ENCODE measurements at places on chromosomes 1 and 21.
A peak's percentile ranks its signal among the peaks of the same experiment; 100 is the strongest.

- DNase-seq: no peak
These were observed 26.6 kb upstream of the TMEM61 start for GRCh38 chr1:54953846-54954245.

DNA sequence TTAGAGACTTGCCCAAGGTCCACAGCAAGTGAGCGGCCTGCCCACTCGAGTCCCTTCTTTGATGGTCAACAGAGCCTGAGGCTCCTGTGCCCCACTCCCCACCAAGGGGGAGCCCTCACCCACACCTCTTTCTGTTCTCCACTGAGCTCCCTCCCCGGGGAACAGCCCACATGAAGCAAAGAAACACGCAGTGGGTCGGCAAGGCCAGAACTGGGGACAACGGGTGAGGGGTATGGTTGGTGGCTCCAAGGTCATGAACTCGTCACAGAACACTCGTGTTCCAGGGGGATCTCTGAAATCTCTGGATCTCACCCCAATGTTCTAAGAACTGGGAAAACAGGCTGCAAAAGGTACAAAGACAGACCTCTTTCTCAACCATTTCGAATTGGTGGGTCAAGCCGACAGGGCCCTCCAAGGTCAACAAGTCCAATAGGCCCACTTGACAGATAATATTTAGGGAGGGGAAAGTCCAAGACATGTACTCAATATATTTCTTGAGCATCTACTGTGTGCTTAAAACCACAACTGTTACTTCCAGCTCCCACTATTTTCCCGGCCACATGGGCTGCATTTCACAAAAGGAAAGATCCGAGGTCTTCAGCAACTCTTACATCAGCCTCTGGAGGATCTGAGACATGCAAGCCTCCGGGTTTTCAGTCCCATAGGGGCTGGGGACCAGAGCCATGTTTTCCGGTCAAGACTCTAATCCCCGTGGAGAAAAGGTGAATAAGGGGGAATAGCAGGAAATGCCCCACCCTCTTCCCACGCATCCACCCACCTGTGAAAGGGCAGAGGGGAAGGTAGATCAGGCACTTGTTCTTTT is 1.1 kb upstream of the RAP1GAP start:
- no peak for DNase-seq

- DNase-seq: peak; percentile 19
These were observed 10.9 kb downstream of the WNT4 start for GRCh38 chr1:22131875-22132486.

DNA sequence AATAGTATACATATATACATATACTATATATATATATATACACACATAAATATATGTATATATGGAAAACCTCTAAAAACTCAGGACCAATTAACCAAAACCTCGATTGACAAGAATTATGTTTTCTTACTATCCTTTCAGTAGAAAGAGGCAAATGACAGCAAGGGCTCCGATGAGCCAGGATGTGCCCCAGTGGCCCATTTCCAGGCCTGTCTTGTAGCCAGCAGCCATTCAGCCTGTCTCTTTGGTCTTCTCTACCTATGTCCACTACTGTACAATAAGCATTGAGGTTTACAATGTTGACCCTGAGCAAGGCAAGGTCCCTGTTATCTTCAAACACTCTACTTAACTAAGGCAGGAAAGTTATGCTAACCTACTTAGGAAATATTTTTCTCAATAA is 9.8 kb downstream of the KCNA2 start:
- DNase-seq: no peak

- no peak for DNase-seq
These were observed 1.8 kb upstream of the DMBX1 start for GRCh38 chr1:46487818-46488218.

DNA sequence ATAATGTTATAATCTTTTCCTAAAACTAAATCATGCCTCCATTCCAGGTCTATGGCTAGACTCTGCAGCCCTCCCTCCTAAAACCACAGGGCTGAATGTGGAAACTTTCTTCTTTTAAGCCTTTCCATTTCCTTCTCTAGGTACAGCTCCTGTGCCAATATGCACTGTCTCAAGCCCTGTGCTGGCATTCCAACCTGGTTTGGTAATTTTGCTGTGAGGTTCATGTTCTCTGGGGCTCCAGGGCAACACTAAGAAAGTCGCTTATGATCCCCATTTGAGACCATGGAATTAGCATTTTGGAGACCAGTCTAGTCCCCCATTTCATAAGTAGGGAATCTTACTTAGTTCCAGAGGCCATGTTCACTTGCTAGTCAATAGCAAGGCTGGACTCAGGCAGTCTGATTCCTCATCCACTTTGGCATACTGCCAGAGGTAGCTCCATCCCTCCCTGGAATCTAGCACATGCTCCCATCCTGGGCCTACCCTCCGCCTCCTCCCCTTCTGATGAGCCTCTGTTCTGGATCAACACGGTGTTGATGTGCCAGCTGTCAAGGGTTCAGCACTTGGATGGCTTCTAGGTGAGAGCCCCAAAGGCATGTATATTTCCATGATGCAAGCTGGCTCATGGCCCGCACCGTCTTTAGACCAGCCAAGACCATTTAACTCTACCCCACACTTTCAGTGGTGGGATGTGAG is 36.5 kb downstream of the ZMYND12 start:
- DNase-seq: no peak

DNA sequence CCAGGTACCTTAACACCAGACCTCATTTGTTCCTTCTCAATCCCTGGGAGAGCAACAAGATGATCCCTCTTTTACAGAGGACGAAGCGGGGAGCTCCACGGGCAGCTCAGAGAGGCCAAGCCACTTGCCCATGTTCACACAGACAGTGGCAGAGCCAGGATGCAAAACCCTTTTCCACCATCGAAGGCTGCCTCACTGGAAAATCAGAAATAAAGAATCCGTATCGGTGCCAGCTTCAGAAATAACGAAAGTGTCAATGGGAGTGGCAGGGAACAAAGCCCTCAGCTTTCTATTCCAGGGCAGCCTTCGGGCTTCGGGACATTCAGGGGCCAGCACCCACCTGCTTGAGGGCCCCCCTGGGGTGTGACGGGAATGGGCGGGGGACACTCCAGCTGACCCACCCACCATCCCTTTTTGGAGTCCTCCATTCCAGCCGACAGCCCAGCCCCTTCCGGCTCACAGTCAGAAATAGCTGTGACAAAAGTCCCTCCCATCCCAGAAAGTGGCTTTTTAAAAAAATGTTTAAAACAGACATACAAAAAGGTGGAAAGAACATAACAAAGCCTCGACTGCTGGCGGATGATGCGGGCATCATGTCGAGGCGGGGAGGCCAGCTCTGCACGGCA is 6.0 kb downstream of the IFFO2 start:
- no peak for DNase-seq

DNA sequence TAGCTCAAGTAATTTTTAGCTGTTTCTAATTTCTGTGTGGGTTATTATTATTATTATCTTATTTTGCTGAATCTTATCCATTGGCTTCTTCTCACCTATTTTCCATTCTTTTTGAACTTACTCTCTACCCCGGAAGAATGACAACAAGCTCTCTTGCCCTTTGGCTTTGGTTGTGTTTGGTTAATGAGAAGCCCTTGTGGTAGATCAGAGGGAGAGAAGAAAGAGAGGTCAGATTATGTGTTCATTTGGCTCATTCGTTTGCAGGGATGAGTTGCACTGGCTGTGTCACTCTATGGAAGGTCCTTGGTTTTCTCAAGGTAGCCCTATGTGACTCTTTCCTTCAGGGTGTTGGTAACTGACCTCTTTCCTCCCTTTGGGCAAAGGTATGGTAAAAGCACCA is 391.9 kb downstream of the LMO4 start:
- DNase-seq: no peak

DNA sequence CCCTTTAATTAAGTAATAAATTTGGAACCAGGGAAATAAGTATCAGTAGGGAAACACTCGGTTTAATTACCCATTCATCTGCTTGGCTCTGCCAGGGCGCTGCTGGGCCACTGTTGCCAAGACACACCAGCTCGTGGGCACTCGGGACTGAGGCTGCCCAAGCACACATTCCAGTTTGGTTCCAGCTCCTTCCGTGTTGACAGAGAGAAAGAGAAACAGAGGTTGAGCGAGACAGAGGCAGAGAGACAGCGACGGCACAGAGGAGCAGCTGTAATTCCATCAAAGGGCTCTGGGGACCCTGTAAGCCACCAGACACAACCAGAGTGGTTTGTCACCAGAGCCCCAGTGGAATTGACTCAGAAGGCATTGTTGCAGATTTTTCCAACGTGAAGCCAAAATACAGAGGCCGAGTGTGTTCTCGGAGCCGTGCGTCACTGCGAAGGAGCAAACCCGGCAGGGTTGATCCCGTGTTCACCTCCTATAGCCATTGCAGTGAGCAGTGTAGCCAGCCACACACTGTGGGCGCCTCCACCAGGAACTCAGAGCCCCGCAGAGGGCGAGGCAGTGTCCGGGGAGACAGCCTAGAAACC is 33.5 kb downstream of the SYF2 start:
- DNase-seq: no peak

GRCh38 chr1:230772457-230773395 is 25.5 kb downstream of the CAPN9 start:
- DNase-seq: no peak

- DNase-seq: no peak
These were observed 6.6 kb downstream of the TXLNA start for GRCh38 chr1:32186077-32186476.

DNA sequence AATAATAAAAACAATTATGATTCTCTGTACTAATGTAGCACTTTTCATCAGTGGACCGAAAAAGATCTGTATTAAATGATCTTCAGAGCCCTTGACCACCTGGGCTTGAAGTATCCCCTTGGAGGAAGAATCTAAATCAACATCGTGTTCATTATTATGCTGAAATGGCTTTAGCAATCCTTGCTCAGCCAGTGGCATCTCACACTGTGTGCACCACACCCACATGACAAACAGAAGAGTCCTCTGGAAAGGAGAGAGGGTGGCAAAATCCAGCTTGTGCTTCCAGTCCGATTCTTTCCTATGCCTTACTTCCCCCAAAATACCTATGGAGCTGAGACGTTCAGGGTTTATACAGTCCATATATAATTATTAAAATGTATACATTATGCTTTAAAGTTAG is 318.5 kb upstream of the RUNX1 start:
- DNase-seq: no peak

GRCh38 chr1:237032029-237032428 is 10.0 kb upstream of the RYR2 start:
- no peak for DNase-seq

GRCh38 chr1:201774224-201774982 is 54.6 kb upstream of the IPO9 start:
- no peak for DNase-seq

DNA sequence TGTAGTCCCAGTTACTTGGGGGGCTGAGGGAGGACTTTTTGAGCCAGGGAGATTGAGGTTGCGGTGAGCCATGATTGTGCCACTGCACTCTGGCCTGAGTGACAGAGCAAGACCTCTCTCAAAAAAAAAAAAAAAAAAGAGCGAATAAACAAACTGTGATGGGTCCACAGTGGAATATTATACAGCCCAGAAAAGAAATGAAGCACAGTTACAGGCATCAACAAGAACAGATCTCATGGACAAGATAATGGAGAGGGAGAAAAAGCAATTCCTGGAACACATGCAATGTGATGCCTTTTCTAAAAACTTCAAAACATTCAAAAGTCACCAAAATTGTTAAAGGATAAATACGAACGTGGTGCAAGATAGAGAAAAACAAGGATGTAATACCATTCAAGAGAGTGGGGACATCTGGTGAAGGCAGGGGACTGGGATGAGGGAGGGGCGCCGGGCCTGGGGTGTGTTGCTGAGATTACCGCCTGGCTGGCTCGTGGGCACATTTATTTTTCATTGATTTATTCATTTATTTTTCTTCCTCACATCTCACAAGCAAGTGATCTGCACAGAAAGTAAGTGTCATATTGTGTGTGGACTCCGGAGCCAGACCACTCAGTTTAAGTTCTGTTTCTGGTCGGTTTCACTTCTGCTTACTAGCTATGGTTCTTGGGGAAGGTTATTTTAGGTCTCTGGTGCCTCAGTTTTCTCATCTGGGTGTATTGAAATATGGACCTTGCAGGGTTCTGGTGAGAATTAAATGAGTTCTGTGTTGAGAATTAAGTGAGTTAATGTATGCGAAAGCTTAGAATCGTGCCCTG is 30.1 kb downstream of the ABCG1 start:
- no peak for DNase-seq

- no peak for DNase-seq
These were observed 14.2 kb upstream of the ECE1 start for GRCh38 chr1:21304488-21304887.

- no peak for DNase-seq
These were observed 11.5 kb downstream of the HDAC1 start for GRCh38 chr1:32303358-32303757.

Measured in stimulated activated CD4-positive, alpha-beta T cell treated with anti-CD3 and anti-CD28 coated beads, Interleukin-1b, Interleukin-23, amount 100 ng/mL, for 24 hours (primary cell).